Type B pancreatic cell (in vitro differentiated cells): ENCODE measurements at places on chromosomes 16 and 17.

GRCh38 chr17:43517615-43518386, 28.3 kb downstream of the ETV4 start:
- DNase-seq = no peak

DNA sequence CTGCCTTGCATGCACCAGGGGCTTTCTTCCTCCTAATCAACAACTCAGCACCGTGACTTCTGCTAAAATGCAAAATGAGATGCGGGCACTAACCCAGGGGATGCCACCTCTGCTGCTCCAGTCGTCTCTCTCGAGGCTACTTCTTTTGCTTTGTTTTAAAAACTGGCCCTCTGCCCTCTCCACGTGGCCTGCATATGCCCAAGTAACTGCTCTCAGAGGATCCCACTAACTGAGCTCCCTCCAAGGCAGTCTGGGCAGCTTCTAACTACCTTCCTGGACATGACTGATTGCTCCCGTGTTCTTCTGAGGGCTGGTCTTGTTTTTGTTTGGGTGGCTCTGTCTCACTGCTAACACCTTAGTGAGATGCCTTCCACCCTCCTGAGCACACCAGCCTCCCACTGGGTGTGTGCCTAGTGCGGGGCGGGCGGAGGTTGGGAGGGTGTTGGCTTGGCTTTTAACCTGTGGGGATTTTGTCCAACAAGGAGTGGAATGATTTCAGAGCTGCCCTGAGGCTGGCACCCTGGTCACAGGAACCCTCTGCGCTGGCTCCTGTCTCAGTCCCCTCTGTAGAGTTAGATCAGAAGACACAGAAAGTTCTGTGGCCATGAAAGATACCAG, 8.9 kb upstream of the LGALS9 start:
- no peak for DNase-seq

DNA sequence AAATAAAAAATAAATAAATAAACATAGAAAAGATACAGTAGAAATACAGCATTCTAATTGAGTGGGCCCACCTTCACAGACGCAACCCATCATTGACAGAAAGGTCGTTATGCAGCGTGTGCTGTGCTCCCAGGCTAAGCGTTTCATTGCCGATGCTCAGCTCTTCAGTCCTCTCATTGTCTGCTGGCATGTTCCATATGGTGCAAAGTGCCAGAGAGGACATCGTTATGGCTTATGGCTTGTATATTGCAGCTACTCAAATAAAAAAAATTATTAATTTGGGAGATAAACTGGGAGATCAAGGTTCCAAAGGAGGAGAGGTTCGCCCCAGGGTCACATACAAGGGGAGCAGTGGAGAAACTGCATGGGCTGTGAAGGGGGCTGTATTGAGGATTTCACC, 11.3 kb upstream of the UBALD2 start:
- DNase-seq = no peak

DNA sequence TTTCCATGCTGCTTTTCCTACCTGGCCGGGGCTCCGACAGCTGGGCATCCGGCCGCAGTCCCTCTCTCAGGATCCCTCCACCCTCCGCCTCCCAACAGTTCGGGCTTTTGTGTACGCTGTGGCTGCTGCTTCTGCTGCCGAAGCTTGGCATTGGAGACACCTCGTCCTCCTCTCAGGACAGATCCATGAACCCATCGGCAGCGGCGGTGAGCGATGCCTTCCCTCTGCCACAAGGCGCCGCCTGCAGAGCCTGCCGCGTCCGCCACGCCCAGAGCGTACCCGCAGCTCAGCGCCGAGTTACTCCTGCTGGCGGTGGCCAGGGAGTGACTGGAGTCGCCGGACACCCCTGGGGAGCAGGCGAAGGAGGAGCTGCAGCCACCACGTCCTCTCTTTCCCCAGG, 2032.8 kb downstream of the TP53TG3F start:
- no peak for DNase-seq

- DNase-seq = no peak
Measured at GRCh38 chr17:82012640-82013295, 9.9 kb downstream of the CENPX start.

- DNase-seq = no peak
Measured at GRCh38 chr17:75152922-75153779, 1.2 kb downstream of the JPT1 start.

GRCh38 chr17:9026741-9027140, 5.4 kb downstream of the NTN1 start:
- DNase-seq = peak; percentile 36

GRCh38 chr17:8500609-8501008, 64.9 kb downstream of the NDEL1 start:
- DNase-seq = no peak

GRCh38 chr17:62119373-62119772, 54.3 kb upstream of the MED13 start:
- DNase-seq = no peak

- DNase-seq = no peak
Measured at GRCh38 chr17:65902831-65903522, 289.0 kb downstream of the CEP112 start.

GRCh38 chr16:81516478-81517149, 72.0 kb downstream of the CMIP start:
- no peak for DNase-seq

DNA sequence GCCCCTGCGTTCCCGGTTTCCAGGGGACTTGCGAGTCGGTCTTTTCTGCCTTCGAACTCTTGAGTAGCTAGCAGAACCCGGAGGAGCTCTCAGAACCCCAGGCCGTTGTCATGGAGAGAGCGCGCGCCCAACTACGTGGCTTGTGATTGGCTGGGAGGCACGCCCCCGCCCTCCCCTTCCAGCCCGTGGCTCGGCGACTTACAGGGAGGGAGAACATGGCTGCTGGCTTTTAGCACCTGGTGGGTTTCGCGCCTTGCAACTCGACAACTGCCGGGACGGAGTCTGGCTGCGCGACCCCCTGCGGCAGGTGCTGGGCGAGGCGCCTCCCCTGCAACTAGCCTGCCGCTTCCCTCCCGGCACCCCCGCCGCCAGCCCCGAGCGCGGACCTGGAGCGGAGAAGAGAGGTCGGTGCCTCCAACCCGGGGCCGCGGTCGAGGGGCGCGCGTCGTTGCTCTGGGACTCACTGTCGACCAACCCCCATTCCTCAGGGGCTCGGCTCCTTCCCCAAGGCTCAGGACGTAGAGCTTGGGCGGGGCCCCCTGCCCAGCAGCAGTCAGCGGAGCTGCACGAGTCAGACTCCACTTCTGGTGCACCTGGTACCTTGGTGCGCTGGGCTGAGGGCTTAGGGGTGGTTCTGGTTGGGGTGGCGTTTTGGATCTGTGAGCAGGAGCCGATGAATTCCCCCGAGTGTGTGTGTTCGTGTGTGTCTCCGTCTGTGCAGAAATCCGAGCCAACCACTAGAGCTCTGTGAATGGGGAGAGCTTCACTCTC, 9.0 kb upstream of the ZFP90 start:
- peak; percentile 85 for DNase-seq

GRCh38 chr16:29985271-29985811, 10.1 kb downstream of the HIRIP3 start:
- no peak for DNase-seq

DNA sequence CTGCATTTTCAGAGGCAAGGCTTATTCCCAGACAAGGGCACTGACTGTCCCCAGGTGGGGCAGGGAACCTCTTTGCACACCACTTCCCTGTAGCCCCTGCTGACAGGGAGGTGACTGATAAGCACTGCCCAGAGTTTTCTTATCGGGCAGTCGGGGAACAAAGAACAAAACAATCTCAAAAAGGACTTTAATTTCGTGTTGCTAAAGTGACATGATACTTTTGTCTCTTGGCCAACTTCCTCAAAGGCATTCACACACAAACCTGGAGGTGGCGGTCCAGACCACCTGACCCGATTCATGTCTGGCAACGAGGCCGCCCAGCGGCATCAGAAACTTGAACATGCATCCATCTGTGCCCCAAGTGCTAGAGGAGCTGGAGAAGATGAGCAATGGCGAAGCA, 28.9 kb downstream of the ZDHHC7 start:
- DNase-seq = no peak

- DNase-seq = no peak
Measured at GRCh38 chr16:74626741-74627416, 20.0 kb upstream of the GLG1 start.

DNA sequence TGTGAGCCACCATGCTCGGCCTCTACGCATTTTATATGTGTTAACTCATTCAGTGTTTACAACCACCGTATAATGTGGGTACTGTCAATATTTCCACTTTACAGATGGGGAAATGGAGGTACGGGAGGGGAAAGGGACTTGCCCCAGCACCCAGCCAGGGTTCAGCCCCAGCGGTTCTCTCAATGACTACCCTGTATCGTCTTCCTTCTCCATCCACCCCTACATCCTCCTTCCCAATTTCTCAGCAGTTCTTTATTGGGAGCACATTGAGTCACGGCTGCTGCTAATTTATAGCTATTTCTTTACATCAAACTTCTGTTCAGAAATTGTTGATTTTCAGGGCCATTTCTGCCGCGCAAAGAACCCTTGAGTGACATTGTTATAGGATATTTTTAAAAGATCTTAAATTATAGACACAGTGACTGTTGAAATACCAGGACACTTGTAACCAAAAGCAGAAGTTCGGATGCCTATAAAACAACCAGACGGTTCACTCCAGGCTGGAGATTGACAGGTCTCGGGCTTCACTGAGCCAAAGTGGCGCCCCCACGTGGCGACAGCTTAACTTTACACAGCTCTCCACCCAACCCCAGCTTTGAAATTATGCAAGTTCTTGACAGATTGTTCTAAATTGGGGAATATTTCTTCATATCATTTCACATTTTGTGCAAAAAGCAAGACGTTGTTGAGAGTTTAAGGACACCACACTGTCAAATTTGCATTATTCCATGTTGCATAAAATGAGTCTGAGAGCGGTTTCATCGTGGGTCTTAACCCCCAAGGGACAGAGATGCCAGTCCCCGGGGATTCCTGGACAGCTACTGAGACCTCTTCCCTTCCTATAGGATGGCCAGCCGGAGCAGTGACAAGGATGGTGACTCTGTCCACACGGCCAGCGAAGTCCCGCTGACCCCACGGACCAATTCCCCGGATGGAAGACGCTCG, 11.8 kb downstream of the SYT17 start:
- DNase-seq = no peak

GRCh38 chr16:88288303-88288702, 94.5 kb upstream of the ZNF469 start:
- DNase-seq = no peak

- DNase-seq = no peak
Measured at GRCh38 chr16:67910158-67910557, 17.1 kb downstream of the PSKH1 start.

DNA sequence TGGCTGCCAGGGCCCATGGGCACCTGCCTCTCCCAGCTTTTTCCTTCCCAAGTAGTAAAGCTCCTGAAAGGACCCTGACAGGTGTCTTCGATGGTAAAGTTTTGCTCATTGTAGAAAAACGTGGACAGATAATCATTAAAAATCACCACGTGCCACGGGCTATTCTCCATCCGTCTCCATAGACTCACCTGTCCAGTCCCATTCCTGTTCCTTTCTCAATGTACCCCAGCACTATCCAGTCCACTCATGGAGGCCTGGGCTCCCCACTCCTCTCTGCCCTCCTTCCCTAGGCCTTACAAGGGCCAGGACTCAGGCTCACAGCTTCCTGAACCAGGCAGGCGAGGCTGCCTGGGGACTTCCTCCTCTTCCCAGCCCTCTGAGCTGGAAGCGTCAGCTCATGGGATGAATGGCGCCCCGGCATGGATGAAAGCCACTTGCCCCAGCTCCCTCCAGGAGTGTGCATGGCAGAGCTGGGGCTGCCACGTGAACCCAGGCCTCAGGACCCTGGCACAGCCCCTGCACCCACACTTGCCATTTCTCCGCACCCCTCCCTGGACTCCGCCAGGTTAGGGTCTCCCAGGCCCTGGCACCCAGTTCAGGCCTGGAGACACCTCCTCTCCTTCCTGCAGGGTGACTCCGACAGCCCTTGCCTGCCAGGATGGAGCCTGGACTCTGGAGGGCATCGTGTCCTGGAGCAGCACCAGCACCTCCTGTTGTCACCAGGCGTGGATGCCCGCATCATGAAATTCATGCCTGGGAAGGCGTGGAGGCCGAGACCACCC, 8.8 kb downstream of the CTRB1 start:
- DNase-seq = no peak

- no peak for DNase-seq
Measured at GRCh38 chr17:31155208-31155810, 60.5 kb downstream of the NF1 start.

DNA sequence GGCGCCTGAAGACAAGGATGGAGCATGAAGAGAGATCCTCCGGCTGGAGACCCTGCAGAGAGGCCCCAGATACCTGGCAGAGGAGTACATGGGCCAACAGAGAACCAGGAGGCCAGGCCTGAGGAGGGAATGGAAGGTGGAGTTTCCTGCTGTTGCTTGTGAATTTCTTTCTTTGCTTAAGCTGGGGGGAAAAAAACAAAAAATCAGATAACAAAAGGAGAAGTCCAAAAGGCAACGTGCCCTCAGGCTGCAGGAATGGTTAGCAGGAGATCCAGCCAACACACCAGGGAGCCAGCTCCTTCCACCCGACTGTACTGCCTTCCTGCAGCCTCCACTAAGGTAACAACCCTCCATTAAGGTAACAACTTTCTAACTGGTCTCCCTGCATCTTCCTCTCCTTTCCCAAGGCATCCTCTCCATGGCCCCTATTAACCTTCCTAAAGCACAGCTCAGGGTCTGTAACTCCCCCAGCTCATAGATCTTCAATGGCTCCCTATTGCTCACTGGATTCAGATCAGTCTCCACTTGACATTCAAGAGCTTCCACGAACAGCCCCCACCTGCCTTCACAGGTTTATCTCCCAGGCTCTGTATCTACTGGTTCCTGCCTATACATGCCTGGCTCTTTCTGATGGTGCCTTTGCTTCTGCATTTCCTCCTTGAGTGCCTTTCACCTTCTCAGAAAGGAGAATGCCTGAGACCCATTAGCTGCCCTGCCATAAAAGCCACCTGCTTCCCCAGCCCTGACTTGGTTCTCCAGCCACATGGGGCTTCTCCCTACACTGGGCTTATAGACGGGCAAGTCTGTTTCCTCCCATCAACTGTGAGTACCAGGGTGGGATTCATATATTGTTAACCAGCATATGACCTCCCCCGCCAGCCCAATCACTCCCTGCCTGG, 725 bp upstream of the ARL5C start:
- DNase-seq = no peak

DNA sequence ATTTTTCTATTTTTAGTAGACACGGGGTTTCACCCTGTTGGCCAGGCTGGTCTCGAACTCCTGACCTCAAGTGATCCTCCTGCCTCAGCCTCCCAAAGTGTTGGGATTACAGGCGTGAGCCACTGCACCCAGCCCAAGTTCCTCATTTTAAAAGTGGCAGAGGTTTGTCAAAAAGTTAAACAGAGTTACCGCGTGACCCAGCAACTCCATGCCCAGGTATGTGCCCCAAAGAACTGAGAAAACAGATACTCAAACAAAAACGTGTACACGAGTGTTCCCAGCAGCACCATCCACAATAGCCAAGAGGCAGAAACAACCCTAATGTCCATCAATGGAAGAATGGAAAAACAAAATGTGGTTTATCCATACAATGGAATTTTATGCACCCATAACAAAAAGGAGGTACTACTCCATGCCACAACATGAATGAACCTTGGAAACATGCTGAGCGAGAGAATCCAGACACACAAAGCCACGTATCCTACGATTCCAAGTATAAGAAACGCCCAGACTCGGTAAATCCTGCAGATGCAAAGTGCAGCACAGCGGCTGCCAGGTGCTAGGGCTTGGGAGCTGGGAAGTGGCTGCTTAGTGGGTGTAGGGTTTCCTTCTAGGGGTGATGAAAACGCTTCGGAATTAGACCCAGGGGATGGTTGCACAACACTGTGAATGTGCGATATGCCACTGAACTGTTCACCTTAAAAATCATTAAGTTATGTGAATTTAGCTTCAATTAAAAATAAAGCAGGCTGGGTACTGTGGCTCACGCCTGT, 24.8 kb downstream of the ADCY9 start:
- DNase-seq = no peak
